Ascending aorta (tissue), 2 donors: ENCODE measurements at places on chromosomes 7 and 10. TPM values are rescaled to one million over a fixed set of nuclear protein-coding genes. Genes with fewer than 3 reads are reported as not detected.
A peak's percentile ranks its signal among the peaks of the same experiment; 100 is the strongest.

GRCh38 chr7:49102411-49102810, 178.1 kb downstream of the CDC14C start:
- no peak for DNase-seq

DNA sequence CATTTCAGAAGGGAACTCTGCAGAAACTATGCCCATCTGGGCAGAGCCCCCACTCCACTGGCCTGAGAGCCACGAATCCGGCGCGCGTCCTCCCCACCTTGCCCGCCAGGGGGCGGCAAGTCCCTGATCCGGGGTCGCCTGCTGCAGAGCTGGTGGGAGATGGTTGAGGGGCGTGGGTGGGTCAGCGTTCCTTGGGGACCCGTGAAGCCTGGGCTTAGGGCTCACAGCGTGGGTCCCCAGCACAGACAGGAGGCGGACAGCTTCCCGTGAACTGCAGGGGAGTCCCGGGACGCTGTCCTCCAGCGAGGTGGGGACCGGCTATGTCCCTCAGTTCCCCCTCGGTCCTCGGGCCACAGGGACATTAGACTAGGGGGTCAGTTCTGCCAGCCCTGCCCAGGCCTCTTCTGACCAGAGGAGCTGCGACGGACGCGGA, 585 bp upstream of the POP7 start:
- DNase-seq, result peak; percentile 88

DNA sequence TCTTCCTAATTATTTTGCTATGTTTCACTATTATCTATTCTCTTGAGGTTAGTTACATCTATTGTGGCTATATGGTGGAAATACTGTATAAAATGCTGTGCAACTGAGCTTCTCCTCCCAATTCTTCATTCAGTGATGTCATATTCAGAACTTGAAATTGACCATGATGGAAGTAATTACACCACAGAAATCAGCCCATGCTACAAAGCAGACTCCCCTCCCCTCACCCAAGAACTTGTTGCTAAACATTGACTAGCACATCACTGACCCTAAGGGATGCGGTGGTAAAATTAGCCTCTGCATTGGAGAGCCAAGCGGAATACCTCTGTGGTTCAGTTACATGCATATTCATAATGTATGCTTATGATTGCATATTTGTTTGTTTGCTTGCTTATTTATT, 8.8 kb downstream of the CALD1 start:
- DNase-seq, result no peak

DNA sequence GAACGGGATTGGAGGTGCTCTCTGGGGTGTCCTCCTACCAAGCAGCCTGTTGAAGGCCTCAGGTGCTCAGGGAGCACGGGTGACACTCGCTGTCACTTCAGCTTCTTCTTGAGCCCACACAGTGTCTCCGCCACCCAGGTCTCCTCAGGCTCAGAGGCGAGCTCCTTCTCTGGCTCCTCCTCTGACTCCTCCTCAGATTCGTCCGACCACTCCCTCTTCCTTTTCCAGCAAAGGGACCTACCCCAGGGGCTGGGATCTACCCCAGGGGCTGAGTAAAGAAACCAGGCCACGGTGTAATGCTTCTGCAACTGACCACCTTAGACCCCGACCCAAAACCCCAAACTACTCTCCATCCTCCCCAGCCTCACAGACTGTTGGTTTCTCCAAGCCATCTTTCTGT, 9.2 kb upstream of the RBAK start:
- DNase-seq, result no peak

- DNase-seq, result no peak
Measured at GRCh38 chr7:54663603-54664234, 95.3 kb downstream of the SEC61G start.

- no peak for DNase-seq
Measured at GRCh38 chr7:45646207-45646821, 72.1 kb downstream of the ADCY1 start.

Gene EPHB6
- 13.1 TPM for total RNA-seq

- no peak for DNase-seq
Measured at GRCh38 chr7:79810916-79811315, 323.7 kb upstream of the GNAI1 start.

DNA sequence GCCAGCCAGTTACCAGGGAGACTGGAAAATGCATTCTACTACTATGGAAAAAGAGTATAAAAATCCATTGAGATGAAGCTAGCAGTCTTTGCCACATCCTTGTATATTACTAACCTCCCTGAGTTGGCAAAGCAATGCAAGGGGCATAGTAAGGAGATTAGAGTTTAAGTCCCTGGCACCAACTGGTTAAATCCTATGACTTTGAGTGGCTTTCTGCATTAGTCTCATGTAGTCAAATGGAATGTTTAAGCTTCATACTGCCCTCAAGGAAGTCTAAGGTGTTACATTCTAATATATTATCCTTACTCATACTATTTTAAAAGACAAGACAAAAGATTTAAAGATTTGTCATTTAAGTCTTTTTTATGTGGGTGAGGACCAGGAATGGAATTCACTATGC, 110.1 kb downstream of the INHBA start:
- DNase-seq, result no peak

DNA sequence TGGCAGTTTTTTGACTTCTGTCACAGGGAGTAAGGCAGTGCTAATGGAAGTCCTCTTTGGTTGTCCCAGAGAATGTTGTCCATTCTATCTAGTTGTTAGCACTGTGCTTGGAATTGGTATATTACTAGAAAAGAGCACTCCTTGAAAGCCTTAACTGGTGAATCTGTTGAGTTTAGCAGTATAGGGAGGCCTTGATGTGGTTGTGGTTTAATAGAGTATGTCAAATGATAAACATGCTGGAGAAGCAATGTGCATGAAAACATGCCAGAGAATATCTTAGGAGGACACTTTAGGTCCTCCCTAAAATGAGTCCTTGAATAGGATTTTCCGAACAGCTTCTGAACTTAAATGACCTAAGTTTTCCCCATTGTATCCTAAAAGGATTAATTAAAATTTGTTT, 98.6 kb downstream of the BTRC start:
- no peak for DNase-seq

GRCh38 chr7:112550468-112551060, 69.8 kb downstream of the LSMEM1 start:
- DNase-seq, result no peak

DNA sequence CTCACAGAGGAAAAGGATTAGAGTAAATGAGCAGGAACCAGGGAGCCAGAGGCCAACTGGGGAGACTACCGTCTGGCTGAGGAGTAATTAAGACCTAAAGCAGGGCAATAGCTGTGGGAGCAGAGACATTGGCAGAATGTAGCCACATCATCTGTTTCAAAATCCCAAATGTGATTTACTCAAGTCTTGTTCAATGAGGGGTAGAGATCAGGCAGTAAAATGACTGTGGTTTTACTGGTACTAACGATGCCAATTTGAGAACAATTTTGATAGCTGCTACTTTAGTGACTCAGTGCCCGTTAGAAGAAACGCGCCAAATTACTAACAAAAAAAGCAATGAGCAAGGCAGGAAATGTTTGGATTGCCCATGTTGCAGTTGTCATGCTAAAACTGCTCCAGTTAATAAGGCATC, 12.7 kb upstream of the MIOS start:
- DNase-seq, result no peak

- DNase-seq, result no peak
Measured at GRCh38 chr10:51090190-51090589, 15.9 kb downstream of the PRKG1 start.

GRCh38 chr7:148987751-148988512, 40.4 kb downstream of the PDIA4 start:
- no peak for DNase-seq

- DNase-seq, result no peak
Measured at GRCh38 chr7:128815289-128815942, 14.8 kb upstream of the FLNC start.

- no peak for DNase-seq
Measured at GRCh38 chr7:123918309-123918708, 6.7 kb upstream of the SPAM1 start.

DNA sequence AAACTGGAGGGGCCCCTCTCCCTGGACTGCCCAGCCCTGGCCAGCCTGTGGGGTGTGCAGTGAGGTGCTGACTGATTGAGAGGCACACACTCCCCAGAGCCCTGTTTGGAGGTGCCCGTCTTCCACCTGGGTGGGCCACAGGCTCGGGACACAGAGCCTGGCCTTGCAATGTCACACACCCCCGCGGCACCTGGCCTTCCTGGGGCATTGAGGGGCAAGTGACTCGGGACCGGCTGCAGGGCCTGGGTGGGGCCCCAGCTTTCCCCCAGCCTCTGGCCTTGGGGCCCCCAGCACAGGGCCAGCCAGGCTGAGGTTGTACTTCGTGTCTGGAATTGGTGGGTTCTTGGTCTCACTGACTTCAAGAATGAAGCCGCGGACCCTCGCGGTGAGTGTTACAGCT, 13.9 kb upstream of the NKX6-2 start:
- no peak for DNase-seq

Gene GPER1
- total RNA-seq, result 11.3 TPM

DNA sequence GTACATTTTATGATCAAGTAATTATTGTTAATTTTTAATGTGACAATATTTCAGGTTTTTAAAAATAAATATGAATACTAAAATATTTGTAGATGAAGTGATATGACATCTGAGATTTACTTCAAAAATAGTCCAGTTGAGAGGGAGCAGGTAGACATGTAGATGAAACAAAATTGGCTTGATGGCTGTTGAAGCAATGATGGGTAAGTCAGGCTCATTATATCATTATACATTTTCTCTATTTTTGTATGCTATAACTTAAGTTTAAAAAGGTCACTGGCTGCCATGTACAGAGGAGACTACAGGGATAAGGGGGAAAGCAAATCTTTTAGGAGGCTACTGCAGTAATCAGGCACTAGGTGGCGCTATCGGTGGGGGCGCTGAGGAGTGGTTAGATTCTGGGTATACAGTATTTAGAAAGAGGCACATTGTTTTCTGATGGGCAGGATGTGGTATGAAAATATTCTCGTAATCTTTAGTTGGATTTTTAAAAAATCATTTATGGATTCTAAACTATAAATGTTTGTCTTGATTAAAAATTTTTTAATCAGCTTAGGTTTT, 189.8 kb upstream of the IMMP2L start:
- no peak for DNase-seq

DNA sequence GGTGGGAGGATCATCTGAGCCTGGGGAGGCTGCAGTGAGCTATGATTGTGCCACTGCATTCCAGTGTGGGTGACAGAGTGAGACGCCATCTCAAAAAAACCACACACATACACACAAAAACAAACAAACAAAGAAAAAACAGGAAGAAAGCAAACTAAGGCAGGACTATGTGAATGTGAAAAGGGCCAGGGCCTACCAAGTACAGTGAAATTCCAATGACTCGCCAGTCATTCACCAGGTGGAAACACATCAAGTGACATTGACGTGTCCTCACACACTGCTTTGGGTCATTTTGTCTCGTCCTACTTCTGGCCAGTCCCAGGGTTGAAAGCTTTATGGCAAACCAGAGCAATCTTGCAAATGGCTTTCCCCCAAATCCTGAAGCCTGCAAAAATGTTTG, 79.9 kb downstream of the HIP1 start:
- DNase-seq, result no peak
